ENCODE measurements at places on chromosomes 3 and 15.

- no peak for DNase-seq
Measured at GRCh38 chr15:98650417-98651035, 2.2 kb downstream of the IGF1R start.

DNA sequence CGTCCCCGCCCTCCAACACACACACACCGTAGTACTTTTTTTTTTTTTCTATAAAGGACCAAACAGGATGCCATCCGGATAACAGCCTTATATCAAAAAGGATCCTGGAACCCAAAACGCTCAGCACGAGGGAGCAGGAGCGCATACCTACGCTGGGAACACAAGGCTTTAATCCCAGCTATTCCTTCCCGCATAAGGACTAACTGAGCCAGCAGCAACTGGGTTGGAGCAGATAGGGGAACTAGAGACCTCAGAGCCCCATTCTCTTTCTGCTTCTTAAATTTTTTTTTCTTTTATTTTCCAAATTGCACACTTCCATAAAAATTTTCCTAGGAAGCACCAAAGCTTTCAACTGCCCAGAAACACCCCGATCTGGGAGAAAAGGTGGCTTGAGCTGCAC lies 1.3 kb downstream of the TRANK1 start:
- no peak for DNase-seq

DNA sequence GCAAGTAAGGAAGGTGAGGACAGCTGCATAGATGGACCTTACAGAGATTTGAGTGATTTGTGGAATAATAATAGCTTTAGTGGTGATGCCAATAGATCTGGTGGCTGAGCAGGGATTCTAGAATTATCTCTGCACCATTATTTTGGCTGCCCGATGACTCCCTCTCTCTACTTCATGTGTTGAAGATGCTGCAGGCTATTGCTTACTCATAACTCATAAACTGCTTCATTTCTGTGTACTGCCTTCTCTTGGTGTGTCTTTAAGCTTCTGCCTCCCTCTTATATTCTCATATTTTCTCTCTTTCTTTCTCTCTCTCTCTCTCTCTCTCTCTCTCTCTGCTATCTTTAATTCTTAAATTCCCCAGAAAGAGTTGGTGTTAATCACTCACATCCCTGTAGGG lies 256.0 kb upstream of the TRIM42 start:
- no peak for DNase-seq

DNA sequence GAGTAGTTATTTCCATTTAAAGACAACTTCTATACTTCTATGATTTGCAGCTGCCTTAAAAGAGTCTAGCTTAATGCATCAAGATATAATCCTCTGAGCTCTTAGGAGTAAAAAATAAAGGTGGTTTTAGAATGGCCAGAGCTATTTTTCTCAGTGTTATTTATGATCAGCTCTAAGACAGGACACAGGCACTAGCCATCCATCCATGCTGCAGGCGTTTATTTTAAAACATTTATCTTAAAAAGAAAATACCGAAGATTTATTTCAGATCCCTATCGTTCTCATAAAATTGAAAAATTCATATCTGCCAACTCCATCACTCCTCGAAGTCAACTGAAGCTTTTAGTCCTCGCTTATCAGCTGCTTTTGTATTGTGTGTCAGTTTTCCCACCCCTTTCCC lies 243.5 kb downstream of the CLSTN2 start:
- DNase-seq = no peak

GRCh38 chr3:134328147-134328591 lies 46.1 kb downstream of the AMOTL2 start:
- no peak for DNase-seq

DNA sequence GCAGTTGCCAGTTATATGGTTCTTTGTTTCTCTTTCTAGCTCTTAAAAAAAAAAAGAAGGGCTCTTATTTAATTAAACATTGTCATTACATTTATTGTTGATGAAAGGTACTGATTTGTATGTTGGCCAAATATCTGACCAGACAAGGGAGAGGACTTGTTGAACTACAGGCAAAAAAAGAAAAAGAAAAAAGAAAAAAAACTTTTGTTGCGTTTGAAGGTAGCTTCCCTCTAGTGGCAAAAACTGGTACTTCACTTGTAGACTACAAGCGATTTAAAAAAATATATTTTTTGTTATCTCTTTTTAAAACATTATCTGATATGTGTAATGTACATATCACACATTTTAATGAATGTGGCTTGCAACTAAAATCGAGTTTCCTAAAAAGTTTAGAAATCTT lies 280.6 kb downstream of the ROBO2 start:
- peak; percentile 54 for DNase-seq

All from RPMI8226 (cell line).